ENCODE measurements at places on chromosomes 3 and 15.
A peak's percentile ranks its signal among the peaks of the same experiment; 100 is the strongest.

DNA sequence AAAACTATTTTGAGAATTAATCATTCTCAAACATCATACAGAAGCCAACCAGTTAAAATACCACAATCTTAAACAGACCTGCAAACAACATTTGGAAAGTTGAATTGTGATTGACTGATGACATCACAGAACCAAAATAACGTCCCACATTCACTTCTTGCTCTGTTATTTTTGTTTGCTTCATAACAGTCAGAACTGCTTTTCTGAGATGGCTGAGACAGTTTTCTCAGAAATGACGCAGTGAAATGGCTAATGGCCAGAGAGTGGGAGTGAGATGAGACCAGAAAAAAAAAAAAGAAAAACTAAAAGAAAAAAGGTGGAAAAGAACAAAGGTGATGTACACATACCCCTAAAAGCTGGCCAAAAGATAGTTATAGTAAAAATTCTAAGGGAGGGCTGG is 1061.2 kb downstream of the FHIT start:
- no peak for DNase-seq

GRCh38 chr15:73139744-73140553 is 87.7 kb downstream of the NEO1 start:
- DNase-seq = no peak

DNA sequence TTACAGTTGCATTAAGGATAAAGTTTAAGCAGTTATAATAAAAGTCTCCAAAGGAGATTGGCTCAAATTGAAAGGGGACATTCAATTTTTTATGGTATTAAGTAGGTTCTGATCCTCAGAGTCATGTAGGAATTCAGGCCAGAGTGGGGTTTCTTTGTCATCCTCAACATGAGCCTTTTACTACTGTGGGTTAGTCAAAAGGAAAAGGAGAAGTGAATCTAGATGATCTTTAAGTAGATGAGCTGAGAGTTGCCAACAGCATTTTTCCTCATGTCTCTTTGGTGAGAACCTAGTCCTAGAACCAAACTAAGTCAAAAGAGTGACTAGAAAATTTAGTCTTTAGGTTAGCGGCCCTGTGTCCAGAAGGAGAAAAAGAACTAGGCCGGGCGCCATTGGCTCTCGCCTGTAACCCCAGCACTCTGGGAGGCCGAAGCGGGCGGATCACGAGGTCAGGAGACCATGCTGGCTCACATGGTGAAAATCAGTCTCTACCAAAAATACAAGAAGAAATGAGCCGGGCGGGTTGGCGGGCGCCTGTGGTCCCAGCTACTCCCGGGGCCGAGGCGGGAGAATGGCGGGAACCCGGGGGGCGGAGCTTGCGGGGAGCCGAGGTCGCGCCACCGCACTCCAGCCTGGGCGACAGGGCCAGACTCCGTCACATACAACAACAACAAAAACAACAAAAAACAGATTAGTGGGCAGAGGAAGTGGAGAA is 4.2 kb upstream of the CHL1 start:
- DNase-seq = no peak

DNA sequence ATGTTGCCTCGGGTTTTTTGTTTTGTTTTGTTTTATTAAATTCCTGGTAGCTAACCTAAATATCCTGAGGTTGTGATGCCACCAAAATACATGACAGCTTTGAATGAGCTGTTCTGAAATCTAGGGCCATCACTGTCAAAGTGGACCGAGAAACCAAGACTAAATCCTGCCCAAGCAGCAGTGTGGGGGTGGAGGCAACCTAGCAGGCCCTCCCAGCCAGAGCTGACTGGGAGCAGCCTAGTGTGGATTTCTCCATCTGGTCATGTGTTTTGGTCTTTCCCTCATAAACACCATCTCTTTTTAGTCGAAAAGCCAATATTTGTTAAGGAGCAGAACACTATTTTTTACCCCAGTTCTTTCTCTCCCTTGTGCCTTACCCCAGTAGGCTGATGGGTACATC is 52.2 kb downstream of the LARS2 start:
- DNase-seq = no peak

DNA sequence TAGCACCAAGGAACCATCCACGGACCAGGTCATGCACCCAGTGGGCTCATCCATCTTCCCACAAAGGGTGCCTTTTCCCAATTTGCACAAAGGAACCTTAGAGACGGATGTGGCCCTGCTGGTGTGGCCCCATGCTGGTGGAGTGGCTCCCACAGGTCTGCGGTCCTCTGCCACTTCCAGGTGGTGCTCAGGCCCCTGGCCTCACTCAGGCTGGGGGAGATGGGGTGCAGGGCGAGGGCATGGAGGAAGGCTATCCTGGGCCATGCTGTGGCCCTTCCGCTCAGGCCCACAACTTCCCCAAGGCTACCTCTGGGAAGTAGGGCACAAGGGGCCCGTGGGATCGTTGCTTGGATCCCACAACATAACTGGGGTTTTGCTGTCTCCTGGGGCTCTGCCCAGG is 5.2 kb upstream of the SYNM start:
- no peak for DNase-seq

GRCh38 chr3:160784853-160785252 is 28.8 kb downstream of the PPM1L start:
- no peak for DNase-seq

DNA sequence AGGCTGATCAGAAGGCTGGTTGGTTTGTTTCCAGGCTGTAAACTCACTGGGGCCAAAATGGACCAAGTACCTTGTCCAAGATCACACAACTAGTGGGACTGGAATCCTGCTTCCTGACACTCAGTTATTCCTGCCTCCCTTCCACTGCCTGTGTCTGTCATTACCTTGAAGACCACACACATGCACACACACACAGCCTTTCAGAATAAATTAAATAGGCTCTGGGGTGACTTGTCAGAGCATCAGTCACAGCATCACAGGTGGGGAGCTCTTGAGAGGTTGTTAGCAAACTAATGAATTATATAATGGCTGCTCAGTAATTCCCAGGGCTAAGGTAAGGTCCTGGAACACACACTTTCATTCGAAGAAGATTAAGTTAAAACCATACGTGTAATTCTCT is 231.8 kb downstream of the UACA start:
- no peak for DNase-seq

DNA sequence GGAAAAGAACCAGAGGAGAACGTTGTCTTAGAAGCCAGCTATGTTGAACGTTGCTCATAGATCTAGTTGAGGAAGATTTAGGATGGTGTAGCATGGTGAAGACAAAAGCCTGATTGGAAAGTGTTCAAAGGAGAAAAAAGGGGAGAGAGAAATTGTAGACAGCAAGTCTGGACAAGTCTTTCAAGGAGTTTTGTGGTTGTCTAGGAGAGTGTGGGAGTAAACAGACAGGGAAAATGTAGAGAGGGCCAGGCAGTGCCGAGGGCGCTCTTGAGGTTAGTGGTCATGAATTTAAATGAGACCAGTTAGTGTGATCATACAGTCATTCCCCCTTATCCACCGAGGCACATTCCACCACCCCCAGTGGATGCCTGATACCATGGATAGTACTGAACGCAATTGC is 167.5 kb upstream of the IL12A start:
- DNase-seq = peak; percentile 88

GRCh38 chr3:71854706-71855105 is 69.8 kb upstream of the PROK2 start:
- no peak for DNase-seq

GRCh38 chr3:112693186-112693585 is 52.2 kb upstream of the CCDC80 start:
- no peak for DNase-seq
